NCI-H1436 treated with DMSO at 0.1 percent for 48 hours (cell line): ENCODE measurements at places on chromosomes 4 and X.
A peak's percentile ranks its signal among the peaks of the same experiment; 100 is the strongest.

DNA sequence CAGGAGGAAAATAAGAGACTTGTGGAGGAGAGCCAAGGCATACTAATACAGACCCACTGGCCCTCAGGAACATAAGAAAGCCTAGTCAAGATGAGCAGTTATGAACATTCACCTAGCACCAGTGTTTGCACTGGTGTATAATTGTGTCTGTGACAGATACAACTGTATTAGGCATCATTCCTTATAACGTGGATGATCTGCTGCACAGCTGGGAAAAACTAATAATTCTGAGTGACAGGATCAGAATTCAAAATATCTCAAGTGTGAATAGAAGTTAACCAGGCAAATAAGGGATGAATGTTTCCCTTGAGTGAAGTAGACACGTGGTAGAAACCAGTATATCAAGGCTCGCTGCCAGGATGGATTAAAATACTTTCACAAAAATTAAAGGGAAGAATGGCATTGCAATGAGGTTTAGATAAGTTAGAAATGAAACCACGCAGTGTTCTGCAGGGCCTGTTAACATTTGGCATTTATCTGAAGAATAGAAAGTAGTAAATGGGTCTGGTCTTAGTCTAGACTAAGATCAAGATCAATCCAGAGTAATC lies 325.9 kb downstream of the EPHA5 start:
- DNase-seq, result no peak

GRCh38 chr4:1247864-1248244 lies 1.1 kb downstream of the CTBP1 start:
- no peak for DNase-seq

DNA sequence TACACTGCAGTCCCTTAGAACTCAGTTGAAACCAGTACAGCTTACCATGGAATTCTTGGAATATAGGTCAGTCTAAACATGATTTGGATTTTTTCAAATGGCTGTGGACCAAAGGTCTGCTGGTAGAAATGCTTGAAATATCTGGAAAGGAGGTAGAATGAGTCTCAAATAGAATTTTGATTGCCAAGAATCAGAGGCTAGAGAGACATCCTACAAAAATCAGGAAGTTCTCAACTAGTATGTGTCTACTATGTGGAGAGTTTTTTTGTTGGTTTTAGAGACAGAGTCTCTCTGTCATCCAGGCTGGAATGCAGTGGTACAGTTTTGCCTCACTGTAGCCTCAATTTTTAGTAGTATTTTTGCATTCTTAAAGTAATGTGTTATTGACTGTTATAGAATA lies 53.6 kb downstream of the PAQR3 start:
- no peak for DNase-seq

GRCh38 chr4:29927895-29928294 lies 792.3 kb upstream of the PCDH7 start:
- DNase-seq, result no peak

GRCh38 chr4:13794819-13795565 lies 167.5 kb upstream of the BOD1L1 start:
- no peak for DNase-seq

DNA sequence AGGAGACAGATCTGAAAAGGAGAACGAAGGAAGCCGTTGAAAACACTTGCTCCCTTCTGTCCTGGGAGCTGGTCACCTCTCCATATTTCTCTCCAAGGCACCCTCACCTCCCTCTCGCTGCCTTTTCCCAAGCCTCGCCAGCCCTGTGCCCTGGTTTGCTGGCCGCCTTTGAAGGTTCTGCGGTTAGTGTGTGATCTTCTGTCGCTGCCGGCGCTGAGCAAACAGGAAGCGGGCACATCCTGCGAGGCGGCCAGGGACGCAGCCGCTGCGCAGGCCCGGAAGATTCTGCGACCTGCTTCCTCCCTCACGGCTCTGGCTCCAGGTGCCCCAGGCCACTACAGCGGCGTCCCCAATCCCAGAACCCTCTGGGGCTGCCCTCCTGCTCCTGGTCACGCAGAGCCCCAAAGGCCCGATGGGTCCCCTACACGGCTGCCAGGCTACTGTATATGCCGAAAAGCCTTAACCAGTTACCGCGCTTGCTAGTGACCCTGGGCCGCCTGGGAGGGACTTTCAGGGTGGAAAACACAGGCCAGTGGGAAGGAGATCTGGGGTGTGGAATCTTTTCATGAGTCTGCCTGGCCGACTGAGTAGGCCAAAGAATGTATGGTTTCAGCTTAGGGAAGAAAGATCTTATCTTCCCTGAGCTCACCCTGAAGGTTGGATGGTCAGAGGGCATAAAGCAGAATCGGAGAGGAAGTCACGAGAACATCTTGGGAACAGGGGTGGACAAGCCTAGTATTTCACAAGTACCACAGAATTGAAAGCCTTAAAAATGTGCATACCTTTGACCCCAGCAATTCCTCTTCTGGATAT lies 2.3 kb upstream of the SASH3 start:
- DNase-seq, result no peak

DNA sequence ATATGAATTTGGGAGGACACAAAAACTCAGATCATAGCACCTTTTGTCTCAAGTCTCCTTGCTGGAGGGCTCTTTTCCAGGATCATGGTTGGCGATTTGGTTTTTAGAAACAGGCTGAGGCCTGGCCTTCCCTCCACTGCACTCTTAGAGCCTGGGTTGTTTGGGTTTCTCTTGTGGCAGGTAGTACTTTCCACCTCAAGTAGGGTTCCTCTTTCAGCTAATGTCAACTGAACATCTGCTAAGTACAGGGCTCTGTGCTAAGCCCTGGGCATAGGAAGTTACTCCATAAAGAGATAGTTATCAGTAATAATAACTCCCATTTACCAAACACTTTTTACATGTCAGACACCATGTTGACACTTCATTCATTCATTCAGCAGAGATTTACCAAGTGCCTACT lies 28.2 kb upstream of the APLN start:
- no peak for DNase-seq

DNA sequence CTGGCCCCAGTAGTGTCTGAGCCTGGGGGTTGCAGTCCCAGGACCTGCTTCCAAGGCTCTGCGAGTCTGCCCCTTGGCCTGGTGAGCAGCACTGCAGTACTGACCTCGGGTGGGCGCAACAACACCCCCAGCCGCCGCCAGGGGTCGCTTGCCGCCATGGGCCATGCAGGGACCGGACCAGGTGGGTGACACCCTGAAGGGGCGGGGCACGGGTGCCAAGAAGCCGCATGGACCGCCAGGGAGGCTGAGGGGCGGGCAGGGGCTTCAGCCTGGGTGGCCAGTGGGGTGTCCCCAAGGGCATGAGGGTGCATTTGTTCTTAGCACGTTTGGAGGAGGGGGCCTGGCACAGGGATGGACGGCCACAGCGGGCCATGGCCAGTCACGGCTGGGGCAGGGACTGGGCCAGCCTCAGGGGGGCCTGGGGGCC lies 25.0 kb downstream of the TACC3 start:
- DNase-seq, result peak; percentile 7

GRCh38 chr4:154620111-154620510 lies 7.7 kb upstream of the FGG start:
- DNase-seq, result no peak

DNA sequence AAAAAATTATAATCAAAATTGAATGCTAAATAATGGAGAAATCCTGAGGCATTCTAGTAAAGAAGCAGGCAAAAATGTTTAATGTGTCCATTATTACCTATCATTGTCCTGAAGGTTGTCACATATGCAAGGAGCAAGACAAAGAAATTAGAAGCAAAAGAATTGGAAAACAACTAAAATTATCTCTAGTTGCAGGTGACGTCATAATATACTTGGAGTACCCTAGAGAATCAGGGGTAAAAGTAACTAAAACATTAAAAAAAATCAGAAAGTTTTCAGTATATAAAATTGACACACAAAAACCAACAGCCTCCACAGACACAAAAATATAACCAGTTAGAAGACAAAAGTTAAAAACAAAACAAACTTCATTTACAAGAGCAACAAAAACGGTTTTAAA lies 21.4 kb downstream of the MAGEA1 start:
- DNase-seq, result no peak

DNA sequence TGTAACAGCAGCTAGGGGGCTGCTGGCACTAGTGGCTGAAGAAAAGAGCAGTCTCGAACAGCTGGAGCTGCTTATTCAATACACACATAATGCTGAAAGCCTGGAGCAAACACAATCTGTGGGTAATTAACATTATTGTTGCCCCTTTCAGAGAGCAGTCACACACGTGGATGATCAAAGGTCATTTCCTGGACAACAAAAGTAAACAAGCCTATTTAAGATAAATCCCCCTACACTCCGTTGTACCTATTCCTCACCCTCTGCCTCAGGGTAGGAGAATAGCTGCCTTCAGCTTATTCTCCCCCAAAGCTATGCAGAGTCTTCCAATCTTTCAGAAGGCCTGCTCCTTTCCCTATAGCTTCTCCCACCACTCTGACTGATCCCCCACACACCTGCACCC lies 803.9 kb downstream of the C4orf33 start:
- no peak for DNase-seq

DNA sequence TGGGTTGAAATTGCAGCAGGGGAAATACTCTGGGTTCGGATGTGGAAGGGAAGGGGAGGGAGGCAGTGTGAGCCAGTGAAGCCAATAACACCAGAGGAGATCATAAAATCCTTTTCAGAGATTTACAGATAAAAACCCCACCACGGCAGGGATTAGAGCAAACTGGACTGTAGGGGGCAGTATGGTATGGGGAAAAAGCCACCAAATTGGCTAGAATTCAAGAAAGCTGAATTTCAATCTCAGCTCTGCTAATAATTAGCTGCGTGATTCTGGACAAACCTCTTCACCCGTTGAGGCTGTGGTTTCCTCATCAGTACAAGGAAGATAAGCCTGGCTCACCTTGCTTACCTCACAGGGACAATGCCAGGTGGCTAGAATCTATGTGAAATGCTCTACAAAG lies 108.1 kb downstream of the ATG4A start:
- no peak for DNase-seq

DNA sequence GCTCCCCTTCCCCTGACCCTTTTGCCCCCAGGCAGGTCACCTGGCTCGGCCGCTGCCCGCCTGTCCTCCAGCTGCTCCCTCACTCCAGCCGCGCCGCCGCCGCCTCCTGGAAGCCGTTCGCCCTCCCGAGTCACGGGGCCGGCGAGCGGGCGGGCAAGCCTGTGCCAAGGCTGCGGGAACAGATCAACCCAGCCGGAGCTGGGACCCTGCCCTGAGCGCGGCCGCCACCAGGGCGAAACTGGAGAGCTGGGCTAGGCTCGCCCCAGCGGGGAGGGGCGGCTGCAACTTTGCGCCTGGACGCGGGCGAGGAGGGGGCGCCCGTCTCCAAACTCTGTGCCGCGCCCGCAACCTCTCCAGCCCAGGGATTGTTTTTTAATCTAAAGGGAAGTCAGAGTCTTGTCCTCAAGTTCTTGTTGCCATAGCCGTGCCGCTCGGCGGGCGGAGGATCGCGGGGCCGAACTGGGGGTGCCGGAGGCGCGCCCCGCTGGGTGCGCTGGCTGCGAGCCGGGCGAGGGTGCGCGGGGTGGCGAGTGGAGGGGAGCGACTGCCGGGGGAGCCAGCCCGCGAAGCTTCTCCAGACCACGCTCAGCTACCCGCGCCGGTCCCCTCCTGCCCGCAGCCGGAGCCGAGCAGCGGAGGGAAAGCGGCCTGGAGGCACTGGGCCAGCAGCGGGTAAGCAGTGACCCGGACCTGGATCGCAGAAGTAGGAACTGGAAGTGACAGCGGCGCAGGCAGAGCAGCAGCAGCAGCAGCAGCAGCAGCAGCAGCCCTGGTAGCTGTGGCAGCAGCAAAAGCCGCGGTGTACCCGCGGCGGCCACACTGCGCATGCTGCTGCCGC lies 13.4 kb downstream of the ARHGEF6 start:
- peak; percentile 19 for DNase-seq

GRCh38 chr4:92447255-92447905 lies 143.6 kb downstream of the GRID2 start:
- DNase-seq, result no peak

DNA sequence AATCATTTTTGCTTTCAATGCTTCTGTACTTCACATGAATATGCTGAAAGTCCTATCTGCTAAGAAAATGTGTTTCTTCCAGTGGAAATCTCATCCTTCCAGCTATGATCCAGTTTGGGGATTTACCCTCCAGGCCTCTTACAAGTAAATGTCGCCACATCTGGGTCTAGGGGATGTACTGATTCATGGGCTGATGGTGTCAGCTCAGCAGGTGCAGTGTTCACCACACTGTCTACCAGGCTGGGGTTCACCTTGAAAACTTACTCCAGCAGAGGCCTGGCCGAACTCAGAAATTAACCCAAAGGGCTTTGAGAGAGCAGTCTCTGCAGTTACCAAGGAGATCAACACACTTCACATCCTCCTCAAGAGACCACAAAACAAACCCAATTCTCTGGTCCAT lies 154.3 kb downstream of the TSPAN5 start:
- DNase-seq, result no peak

DNA sequence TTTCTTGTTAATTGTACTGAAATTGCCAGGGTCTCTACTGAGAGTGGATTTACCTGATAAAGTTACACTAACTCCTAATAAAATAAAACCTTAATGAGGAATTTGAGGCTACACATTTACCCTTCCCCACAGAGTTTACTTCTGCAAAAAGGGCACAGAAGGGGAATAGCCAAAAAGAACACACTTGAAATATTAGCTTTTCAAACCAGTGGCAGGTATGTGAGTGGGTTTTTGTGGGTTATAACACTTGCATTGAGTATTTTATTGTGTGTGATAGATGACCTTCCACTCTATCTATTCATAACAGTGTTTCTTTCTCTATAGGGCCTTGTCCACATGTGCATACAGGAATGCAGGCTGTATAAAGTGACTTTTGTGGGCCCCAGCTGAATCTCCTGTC lies 5.0 kb upstream of the GPR174 start:
- DNase-seq, result no peak

DNA sequence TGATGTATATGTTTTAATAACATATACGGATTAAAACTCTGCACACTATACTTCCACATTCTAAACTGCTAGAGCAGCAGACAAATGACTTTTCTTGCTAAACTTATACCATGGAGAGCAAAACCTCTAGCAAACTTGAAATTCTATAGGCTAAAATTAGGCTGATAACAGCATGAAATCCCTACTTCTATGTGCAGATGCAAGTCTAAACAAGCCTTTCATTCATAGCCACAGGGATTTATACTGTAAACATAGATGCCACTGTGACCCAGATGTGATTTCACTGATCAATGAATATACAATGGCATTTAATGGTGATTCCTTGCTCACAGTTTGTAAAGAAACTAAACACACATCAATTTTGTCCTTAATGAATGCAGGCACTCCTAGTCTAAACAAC lies 151.0 kb downstream of the ANTXR2 start:
- DNase-seq, result no peak

DNA sequence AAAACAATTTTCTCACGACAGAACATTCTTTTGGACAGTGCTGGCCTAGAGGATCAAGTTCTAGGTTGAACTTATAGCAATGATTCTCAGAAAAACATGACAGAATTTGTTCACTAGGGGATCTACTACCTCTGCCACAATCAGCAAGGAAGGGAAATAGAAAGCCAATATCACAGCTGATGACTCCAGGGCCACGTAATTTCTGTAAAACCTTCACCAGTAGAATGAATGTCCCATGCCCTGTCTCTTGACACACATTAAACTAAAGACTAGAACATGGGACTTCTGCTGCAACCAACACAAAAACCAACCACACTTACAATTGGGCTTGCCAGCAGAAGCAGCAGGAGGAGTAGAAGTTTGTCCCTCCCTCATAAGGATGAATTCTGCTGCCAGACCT lies 86.0 kb upstream of the NPFFR2 start:
- DNase-seq, result no peak

GRCh38 chrX:23494741-23495140 lies 160.1 kb downstream of the PTCHD1 start:
- no peak for DNase-seq
